Fibroblast of pulmonary artery (primary cell): ENCODE measurements at places on chromosomes 5 and 9.

DNA sequence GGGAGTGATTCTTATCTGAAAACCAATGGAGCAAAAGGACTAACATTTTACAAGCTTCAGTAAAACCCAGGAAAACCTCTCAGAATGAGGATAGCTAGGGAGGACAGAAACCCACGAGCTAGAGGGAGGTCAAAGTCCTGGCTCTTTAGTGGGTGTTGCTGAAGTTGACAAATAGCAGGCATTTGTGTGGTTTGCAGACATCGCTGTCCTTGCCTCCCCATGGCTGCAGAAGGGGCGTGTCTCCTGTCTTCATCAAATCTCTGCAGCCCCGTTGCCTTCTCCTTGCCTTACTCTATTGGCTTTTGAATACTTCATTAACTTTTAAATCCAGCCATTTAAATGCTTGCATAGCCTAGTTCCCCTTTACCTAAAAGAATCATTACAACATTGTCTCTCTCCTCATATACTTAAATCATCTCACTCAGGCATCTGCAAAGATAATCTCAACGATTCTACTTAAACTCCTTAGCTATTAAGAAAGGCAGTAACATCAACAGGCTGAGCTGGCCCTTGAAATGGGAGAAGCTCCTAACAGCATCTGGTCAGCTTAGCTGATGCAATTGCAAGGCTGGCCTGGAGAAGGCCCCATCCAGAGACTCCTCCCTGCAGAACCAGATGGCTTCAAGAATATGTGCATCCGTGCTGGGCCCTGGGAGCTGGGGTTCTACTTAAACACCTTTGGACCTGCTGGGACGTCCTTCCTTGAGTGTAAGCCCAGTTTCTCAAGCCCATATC is 152.8 kb upstream of the TAS2R1 start:
- DNase-seq = peak; percentile 17

- DNase-seq = no peak
These were observed 139.4 kb upstream of the SLC12A2 start for GRCh38 chr5:127944125-127944524.

- no peak for DNase-seq
These were observed 64.9 kb upstream of the ENTREP1 start for GRCh38 chr9:69260161-69260560.

- no peak for DNase-seq
These were observed 8.8 kb downstream of the FGF18 start for GRCh38 chr5:171428168-171428696.

DNA sequence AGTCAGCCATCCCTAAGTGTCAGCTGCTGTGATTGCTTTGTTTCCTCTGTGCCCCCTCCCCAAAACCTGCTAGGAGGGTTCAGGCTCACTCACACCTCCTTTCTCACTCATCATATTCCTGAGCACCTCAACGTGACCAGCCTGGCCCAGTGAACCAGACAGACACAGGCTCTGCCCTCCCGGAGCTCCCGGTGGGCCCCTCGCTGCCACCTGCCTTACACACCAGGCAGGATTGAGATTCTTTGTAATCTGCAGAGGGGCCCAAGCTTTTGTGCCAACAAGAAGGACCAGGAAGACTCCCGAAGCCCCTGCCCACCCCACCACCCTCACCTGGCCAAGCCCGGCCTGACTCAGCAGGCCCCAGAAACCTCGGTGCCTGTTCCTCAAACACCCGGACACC is 87.8 kb downstream of the NTNG2 start:
- no peak for DNase-seq

GRCh38 chr5:8329773-8330172 is 460.8 kb downstream of the MTRR start:
- DNase-seq = no peak

GRCh38 chr5:1332461-1333001 is 12.4 kb downstream of the CLPTM1L start:
- peak; percentile 12 for DNase-seq

DNA sequence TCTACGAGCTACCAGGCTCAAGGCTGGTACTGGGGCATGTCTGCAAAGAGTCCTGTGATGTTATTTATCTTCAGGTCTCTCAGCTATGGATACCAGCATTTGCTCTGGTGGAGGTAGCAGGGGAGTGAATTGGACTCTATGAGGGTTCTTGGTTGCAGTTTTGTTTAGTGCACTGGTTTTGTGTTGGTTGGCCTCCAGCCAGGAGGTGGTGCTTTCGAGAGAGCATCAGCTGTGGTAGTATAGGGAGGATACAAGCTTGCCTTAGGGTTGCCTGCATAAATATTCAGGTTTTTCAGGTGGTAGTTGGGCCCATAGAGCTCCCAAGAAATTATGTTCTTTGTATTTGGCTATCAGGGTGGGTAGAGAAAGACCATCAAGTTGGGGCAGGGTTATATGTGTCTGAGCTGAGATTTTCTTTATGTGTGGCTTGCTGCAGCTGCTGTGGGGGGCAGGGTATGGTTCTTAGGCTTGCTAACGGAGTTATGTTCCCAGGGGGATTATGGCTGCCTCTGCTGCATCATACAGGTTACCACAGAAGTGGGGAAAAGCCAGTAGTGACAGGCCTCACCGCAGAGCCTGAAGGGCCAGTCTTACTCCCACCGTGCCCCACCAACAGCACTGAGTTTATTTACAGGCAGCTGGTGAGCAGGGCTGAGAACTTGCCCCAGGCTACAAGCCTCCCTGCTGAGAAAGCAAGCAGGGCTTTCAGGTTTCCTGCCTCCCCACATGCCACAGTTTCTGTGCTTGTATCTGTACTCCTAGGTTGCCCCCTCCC is 9.7 kb upstream of the RIOK2 start:
- DNase-seq = no peak

DNA sequence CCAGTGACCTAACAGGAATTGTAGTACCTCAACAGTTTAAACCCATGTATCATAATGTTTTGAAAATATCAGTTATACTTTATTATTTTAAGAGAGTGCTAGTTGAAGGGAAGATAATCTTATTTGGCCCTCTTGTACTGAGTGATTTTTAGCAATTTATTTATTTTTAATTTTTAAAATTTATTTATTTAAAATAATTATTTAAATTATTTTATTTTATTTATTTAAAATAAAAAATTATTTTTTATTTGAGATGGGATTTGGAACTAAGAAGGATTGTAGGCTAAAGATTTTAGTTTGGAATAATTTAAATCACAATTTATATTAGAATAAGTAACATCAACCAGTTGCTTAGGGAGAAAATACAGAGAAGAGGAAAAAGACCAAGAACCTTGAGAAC is 54.2 kb downstream of the NAA35 start:
- DNase-seq = no peak

GRCh38 chr9:5186416-5187169 is 1.2 kb upstream of the INSL6 start:
- peak; percentile 77 for DNase-seq

DNA sequence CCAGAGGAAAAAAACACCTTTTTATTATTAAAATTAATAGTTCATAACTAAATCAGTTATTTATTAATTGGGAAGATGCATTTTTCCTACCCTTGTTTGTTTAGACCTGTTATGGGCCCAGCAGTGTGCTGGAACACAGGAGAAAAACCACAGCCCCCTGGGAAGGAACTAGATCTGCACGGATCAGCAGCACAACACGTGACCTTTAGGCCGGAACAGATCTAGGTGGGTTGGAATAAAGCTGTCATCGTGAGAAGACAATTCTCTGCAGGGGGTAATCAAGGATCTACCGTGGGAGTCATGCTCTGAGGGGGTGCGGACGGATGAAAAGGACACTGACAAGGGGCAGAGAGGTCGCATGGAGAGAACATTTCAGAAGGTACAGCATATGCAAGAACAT is 95.8 kb upstream of the SPATA31C2 start:
- no peak for DNase-seq

- no peak for DNase-seq
These were observed 406.8 kb downstream of the ANXA1 start for GRCh38 chr9:73558471-73558870.

GRCh38 chr5:318931-319601 is 2.4 kb upstream of the AHRR start:
- DNase-seq = no peak

DNA sequence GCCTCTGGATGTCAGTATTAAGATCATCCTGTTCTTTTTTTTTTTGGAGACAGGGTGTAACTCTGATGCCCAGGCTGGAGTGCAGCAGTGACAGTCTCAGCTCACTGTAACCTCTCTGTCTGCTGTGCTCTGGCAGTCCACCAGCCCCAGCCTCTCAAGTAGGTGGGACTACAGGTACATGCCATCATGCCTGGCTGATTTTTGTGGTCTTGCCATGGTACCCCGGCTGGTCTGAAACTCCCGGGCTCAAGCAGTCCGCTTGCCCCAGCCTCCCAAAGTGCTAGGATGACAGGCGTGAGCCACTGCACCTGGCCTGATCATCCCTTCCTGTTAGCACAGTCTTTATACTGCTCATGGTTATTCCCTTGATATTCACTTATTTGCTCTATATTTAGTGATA is 3.5 kb downstream of the KDM4C start:
- DNase-seq = no peak

GRCh38 chr9:94911211-94911610 is 184.7 kb downstream of the AOPEP start:
- no peak for DNase-seq

DNA sequence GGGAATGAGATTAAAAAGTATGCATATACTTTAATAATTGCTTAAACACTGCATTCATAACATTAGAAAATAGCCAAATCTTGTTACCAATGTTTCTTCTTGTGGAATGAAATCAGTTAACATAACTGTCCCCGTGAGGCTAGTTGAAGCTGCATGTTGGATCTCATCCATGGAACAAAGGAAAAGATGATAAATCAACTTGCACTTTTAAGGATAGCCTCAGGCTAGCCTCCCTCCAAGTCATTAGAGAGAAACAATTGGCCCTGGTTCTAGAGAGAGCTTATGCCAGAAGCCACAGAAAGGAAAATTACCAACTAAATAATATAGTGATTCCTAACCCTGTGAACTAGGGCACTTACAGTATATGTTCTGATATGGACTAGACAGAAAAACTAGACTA is 66.9 kb downstream of the GRIN3A start:
- no peak for DNase-seq

DNA sequence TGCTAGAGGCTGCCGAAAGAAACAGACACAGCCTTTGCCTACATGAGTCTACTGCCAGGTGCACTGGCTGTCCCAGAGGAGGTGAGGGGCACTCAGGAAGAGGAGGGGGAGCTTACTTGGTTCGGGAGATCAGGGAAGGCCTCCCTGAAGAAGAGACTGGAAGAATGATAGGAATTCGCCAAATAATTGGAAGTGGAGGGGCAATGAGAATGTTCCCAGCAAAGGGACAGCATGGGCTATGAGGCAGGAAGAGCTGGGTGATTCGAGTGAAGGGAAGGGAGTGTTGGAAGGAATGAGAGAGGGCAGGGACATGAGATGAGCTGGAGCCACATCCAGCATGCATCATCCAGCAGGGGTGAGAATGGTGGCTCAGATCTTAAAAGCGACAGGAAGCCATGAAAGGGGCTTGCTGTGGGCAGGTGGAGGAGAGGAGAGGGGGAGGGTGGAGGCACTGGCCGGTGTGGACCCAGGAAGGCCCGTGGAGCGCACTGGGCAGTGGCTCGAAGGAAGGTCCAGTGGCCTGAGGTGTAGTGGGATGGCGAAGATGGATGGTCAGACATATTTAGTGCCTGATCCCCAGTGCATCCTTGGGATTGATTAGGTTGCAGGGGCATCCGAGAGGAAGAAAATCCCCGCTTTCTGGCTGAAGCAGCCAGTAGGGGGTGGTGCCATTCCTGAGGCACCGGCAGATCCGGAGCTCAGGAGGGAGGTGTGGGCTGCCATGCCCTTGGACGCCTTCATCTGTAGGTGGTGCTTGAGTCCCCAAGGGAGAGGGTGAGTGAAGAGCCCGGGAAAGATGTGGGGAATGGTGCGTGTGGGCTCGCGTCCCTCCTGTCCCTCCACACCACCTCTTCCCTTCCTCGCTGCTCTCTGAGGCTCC is 53.5 kb upstream of the GARNL3 start:
- DNase-seq = no peak

- DNase-seq = peak; percentile 22
These were observed 49.5 kb upstream of the SUSD1 start for GRCh38 chr9:112224401-112225289.

GRCh38 chr9:131018621-131019020 is 9.6 kb downstream of the LAMC3 start:
- no peak for DNase-seq

DNA sequence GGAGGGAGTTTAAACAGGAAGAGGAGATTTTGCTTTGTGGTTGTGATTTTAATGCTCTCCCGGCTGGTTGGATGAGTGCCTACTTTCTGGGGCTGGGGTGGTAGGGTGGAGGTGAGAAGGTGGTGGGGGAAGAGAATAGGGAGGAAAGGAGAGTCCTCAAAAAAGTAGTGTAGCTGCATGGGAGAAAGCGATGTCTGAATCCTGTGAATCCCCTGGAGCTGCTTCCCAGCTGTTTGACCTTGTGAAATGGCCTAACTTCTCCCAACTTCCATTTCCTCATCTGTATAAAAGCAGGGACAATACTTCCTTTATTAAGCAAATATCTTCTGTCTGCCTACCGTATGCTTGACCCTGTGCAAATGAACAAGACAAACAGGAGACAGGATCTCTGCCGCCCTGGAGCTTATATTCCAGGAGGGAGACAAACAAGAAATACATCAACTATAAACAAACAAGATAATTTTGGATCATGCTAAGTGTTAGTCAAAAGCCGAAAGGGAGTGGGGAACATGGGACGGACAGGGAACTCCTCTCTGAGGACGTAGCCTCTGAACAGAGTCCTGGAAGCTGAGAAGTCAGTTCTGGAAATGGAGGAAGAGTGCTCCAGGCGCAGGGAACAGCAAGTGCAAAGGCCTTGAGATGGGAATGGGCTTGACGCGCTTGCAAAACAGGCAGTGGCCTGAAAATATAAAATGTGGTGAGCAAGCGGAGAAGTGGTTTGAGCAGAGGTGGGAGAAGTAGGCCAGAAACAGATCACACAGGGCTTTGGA is 103.5 kb downstream of the SPRY4 start:
- peak; percentile 37 for DNase-seq

- DNase-seq = no peak
These were observed at the start of gene DOCK2 for GRCh38 chr5:169637085-169637548. Gene DOCK2 (plus strand): TSS chr5:169637275. CDS start chr5:169637327, 52 bp downstream.

- peak; percentile 85 for DNase-seq
These were observed 97.9 kb upstream of the MAMDC2 start for GRCh38 chr9:69945671-69946141.

DNA sequence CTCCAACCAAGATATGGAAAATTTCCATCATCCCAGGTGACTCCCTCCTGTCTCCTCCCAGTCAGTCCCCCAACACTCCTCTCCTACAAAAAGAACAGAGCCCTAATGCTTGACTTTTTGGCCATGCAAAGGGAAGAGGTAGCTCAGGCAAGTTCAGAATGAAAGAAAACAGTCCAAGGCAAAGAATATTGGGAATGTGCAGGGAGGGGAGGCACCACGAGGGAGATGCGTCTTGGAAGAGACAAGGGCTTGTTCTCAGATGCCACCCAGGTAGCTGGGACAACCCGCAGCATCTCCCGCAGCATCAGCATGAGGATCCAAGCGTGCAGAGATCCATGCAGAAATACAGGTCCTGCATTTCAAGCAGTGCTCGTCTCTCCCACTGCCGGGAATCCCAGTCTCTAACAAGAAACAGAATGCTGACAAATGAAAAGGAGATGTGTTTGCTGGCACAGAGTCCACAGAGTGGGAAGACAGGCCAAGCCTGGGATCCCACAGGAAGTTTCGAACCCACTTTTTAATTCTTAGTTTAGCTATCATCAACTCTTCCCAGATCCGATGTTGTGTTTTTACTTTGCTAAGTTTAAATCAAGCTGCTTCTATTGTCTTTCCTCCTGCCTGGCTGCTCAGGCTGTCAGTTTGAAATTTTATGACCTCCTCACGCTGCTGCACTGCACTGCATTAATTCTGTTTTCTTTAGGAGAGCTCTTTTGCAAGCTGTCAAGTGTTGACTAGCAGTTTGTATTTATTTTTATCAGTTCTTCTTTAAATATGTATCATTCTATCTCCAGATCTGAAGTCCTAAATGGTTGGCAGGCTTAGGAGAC is 86.8 kb upstream of the OSMR start:
- no peak for DNase-seq

GRCh38 chr5:1510151-1510561 is 13.6 kb downstream of the LPCAT1 start:
- DNase-seq = no peak
